Stimulated activated CD4-positive, alpha-beta T cell treated with anti-CD3 and anti-CD28 coated beads, Interleukin-2, amount 100 ng/mL, for 4 hours (primary cell): ENCODE measurements at places on chromosomes 11 and 22.

DNA sequence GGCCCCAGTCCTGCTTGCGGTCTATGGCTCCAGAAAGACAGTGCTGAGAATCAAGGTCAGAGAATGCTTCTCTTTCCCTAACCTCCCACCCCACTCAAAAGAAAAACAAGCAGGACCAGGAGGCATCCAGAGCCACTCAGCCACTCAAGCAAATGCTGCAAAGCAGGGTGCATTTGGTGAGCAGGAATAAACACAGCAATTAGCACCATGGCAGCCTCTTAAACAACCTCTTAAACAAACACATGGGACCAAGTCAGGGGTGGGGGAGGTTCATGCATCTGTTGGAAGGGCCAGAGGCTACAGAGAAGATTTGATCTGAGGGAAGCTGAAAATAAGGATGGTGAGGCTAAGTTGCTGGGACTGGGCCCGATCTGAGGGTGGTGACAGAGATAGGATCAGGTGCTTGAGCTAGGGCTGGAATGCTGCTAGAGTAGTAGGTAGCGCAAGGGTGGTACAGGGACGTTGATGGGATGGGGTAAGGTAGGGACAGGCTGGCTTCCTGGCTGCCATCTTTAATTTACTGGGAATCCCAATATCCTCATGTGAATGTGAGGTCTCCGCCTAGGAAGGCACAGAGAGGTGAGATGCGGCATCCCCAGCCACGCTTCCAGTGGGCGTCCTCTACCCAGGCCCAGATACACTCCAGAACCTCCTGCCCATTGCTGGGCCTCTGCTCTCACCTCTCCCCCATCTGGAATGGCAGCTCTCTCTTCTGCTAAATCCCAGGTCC lies 26.6 kb upstream of the LMO1 start:
- DNase-seq = no peak

DNA sequence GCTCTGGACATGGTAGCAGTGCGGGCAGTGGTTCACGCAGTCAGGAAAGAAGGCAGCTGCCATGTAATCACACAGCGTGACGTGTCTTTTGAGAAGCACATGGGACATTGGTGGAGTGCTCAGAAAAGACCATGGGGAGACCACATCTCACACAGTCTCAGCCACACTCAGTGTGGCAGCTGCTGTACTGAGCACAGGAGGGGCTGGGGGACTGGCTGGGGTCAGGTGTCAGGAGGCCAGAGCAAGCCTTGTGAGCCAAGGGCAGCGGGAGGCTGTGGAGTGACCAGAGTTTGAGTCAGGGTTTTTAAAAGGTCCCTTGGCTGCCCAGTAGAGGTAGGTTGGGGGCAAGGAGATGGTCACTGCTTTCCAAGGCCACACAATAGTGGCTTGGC lies 18.5 kb downstream of the CLDN5 start:
- DNase-seq = no peak

GRCh38 chr11:120749395-120749794 lies 237.8 kb downstream of the GRIK4 start:
- DNase-seq = no peak

GRCh38 chr11:74017631-74018030 lies 8.7 kb upstream of the UCP3 start:
- no peak for DNase-seq

GRCh38 chr11:60977836-60978235 lies 6.4 kb downstream of the CD6 start:
- no peak for DNase-seq

GRCh38 chr22:27581688-27582087 lies 219.9 kb downstream of the MN1 start:
- no peak for DNase-seq

DNA sequence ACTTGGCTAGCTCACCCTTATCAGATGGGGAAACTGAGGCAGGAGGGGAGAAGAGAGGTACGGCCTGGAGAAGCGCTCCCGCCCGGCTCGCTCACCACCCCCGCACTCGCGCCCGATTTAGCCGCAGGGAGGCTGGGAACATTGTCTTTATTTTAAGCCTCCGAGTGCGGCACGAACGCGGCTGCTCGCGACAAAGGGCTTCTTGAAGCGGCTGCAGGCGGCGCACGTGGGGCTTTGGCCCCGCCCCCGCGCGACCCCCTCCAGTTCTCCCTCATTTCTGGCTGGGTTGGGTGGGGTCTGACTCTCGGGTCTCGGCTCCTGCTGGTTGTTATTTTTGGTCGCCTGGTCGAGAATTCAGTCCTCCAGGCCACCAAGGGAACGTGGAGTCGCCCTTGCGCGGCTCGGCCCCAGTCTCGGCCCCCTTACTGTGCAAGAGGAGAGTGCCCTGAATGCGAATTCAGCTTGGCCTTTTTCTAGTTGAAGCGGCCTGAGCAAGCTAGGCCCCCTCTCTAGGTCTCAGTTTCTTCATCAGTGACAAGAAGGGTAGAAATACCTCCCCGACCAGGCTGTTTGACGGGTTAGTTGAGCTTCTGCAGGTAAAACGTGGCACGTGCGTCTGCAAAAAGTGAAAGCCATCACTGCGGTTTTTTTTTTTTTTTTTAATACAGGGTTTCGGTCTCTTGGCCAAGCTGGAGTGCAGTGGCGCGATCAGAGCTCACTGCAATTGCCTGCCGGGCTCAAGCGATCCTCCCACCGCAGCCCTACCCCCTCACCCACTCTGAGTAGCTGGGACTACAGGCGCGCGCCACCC lies 2.6 kb upstream of the CHRM1 start:
- DNase-seq = no peak
